ENCODE measurements at places on chromosomes 7 and 10.

DNA sequence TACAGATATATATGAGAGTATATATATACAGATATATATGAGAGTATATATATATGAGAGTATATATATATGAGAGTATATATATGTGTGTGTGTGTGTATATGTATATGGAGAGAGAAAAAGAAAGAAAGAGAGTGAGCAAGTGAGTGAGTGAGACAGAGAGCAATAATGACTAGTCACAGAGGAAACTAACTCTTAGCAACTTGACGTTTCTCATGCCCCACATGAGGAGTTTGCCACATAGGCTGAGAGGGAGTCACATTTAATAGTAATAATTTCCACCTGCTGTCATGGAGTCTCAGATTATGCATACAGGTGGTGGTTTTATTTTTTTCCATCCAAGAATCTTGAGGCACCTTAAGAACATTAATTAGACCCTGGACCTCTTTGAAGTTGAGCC, 199.9 kb downstream of the GATA3 start:
- DNase-seq = no peak

DNA sequence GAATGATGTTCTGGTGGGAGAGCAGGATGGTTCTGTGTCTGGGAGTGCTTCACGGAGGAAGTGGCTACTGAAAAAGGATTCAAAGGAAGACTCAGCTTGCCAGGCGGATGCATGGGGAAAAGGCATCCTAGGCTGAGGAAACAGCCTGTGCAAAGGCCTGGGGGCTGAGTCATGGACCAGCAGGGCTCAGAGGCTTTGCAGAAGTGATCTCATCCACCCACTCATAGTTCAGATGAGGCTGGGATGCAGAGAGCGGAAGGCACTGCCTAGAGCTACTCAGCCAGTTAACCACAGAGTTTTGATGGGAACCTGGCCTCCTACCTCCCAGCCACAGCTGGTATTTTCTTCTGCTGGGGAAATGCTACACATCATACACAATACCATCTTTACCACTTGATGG, 15.8 kb upstream of the ADAMTS14 start:
- peak; percentile 26 for DNase-seq

- DNase-seq = no peak
Observed at GRCh38 chr7:29345590-29345989, 151.0 kb downstream of the CHN2 start.

DNA sequence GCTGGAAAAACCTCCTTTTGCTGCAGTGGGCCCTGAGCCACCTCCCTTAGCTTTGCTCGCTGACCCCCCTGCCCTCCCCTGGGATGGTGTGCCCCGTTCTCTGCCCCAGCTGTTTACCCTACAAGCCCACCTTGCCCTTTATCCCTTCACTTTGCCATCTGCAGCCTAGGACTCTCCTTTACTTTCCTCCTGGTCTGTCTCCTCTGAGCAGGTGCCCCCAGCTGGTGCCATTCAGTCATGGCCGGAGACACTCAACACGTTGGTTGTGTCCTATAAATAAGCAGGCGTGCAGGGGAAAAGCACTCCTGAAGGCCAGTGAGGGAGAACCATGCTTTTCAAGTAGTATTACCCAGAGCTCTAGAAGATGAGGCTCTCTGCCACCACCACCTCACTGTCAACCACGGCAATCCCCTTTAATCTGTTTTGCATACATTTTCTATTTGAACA, 6.1 kb downstream of the RASSF4 start:
- DNase-seq = no peak

DNA sequence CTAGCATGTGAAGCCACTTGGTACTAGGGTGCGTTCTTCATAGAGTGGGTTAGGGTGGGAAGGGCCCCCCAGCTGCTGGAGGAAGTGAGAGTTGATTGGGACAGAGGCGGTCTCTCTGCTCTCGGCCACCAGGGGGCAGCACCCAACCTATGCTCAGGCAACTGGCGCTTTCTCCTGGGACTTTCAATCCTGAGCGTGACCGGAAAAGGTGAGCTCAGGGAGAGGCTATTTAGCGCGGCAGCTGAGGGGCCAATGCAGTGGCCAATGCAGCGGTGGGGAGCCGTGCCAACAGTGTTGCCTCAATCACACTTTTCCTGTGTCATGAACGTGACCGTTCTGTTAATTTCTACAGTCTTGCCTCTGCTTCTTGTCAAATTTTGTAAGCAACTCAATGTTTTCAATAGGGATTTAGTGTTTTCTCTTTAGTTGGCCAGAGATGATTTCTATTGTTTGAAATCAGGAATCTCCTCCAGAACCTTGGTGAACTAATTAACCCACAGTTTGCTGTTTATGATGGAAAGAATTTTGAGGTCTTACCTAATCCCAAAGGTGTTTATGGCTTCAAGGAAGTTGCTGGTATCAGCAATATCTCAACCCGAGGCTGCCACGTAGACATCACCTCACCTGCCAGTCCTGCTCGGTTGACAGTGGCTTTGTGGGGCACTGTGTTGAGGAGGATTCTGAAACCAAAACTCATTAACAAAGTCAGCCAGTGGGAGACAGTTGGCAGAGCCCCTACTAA, 67.9 kb upstream of the PDZD8 start:
- peak; percentile 48 for DNase-seq

- no peak for DNase-seq
Observed at GRCh38 chr10:109902992-109903947, 20.0 kb downstream of the XPNPEP1 start.

GRCh38 chr7:47088329-47089067, 493.4 kb downstream of the TNS3 start:
- DNase-seq = no peak

DNA sequence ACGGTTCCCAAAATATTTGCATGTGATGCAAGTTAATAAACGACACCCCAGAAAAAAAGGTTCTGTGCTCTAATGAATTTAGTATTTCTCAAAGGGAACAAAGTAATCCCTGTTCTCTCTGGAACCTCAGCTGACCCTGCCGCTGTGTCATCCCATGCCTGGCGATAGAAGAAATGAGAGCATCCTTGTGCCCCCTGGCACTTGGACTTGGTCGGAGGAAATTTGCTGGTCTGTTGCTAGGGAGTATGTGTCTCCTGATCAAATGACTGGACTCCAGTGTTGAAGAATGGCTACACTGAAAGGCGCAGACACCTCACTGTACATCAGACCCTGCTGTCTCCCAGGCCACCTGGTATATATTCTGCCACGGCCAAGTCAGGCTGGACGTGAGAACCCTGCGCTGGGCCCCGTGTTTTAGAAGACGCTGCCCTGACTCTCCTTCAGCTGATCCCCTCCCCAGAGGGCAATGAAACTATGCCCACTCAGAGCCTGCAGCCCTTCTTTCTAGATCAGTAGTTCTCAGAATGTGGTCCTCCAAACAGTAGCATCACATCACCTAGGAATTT, 67.2 kb downstream of the THNSL1 start:
- no peak for DNase-seq

GRCh38 chr7:52017802-52018679, 701.4 kb upstream of the COBL start:
- no peak for DNase-seq

DNA sequence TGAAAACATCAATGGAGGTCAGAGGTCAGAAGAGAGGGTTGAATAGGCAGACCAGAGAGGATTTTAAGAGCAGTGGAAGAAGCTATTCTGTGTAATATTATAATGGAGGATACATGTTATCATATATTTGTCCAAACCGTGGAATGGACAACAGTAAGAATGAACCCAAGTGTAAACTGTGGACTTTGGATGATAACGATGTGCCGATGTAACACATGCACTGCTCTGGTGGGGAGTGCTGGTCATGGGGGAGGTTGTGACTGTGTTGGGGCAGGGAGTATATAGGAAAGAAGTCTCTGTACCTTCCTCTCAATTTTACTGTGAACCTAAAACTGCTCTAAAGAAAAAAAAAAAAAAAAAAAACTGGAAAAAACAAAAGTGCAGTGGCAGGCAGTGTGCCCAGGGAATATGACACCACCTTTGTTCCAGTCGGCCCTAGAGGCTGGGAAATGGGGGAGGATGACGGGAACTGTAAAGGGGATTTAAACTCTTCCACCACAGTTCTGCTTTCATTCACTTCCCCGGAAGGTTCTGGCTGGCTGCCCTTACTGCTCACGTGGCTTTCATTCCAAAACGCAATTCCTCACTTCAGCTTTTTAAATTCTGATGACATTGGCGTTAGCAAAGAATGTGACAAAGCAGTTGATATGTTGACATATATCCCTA, 113.7 kb upstream of the ANKRD1 start:
- no peak for DNase-seq

GRCh38 chr10:132848951-132849545, 63.1 kb upstream of the NKX6-2 start:
- no peak for DNase-seq

DNA sequence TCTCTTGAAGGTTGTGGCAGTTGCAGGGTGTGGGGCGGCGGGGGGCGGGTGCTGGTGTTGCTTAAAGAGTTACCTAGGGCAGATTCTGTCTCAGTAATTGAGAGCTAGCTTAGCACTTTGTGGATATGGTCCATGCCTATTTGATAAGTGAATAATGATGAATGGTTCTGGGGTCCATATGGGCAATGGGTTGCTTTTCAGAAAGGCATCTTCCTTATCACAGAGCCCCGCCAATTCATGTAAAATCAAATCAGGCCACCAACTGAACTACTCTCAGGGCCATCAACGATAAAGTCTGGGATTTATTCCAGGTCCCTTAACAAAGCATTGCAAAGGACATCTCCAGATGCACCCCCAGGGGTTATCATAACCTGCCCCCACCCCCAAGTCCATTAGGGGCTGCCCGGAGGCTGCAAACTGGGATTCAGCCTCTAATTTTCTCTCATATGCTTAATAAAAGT, 1.8 kb upstream of the PRRT4 start:
- DNase-seq = no peak

DNA sequence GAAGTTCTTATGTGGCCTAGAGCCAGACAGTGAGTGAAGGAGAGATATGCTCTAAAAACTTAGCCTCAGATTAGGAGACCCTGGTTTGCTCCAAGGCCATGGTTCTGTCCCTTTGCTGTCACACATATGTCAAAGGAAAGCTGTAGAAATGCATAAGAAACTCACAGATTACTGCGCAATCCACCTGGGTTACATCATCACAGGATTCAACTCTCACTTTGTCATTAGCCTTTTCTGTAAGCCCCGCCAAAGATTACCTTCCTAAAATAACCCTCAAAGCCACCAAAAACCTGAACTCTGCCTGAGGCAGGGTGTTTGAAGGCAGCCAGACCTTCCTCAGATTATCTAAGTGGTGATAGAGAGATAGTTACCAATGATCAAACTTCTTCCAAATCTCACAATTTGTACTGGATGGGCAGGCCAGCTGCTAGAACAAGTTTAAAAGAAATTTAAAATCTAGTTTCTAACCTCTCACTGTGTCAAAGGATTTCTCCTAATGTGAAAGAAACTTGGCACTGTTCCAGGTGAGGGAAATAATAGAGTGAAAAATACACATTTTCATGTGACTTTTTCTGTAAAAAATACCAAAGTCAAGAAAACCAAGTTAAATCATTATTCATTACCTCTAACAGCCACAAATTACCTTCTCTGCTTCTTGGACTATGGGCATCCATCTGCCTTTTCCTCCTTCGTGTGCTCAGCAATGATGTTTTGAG, 567.2 kb downstream of the SUGCT start:
- no peak for DNase-seq
